ENCODE measurements at places on chromosomes 7 and 10.

DNA sequence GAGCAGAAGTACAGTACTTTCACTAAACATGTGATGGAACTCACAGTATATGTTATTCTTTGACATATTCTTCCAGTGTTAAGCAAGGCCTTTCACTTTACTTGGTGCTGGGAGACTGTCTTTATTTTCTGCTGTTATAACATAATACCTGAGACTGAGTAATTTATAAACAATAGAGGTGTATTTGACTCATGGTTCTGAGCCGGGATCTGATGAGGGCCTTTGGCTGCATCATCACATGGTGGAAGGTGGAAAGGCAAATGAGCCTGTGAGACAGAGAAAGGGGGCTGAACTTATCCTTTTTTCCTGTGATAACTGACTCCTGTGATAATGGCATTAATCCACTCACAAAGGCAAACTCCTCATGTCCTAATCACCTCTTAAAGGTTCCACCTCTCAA, 1.4 kb downstream of the SUPV3L1 start:
- no peak for DNase-seq

- no peak for DNase-seq
These were observed 72.8 kb downstream of the SHOC2 start for GRCh38 chr10:110992006-110992800.

GRCh38 chr7:114502454-114503254, 88.0 kb downstream of the FOXP2 start:
- no peak for DNase-seq

- DNase-seq, result no peak
These were observed 17.0 kb downstream of the PIK3AP1 start for GRCh38 chr10:96703358-96703757.

GRCh38 chr10:62772186-62772974, 32.1 kb upstream of the ADO start:
- DNase-seq, result peak; percentile 18

GRCh38 chr10:33229252-33229948, 105.1 kb downstream of the NRP1 start:
- DNase-seq, result peak; percentile 48

DNA sequence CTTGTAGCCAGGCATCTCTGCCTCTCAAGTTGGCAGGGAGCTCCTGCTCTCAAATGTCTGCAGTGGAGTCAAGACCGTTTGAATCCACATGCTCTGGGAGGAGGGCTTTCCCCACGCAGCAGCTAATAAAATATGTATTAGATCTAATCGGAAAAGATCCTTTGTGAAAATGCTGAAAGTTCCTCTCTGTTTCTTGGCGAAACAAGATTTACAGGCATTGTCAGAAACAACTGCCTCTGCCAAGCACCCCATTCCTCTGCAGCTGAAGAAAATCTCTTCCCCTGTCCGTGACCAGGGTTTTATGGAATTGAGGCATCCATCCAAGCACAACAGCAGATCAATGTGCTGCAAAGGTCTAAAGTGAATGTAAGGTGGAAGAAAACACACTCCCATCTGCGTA, 165.8 kb downstream of the TCERG1L start:
- no peak for DNase-seq

Measured in AG08395 (cell line).